ENCODE measurements at places on chromosomes 1 and 21. TPM values are rescaled to one million over a fixed set of nuclear protein-coding genes. Genes with fewer than 3 reads are reported as not detected.

GRCh38 chr1:26923711-26924110 lies 2.2 kb downstream of the NUDC start:
- H3K27ac ChIP-seq, result no peak overlapping the region
- H3K4me1 ChIP-seq, result peaks cover 16% of the 10 kb centered on the region
- H3K36me3 ChIP-seq, result no peaks in the 10 kb centered on the region
- H3K27me3 ChIP-seq, result no peaks in the 10 kb centered on the region

DNA sequence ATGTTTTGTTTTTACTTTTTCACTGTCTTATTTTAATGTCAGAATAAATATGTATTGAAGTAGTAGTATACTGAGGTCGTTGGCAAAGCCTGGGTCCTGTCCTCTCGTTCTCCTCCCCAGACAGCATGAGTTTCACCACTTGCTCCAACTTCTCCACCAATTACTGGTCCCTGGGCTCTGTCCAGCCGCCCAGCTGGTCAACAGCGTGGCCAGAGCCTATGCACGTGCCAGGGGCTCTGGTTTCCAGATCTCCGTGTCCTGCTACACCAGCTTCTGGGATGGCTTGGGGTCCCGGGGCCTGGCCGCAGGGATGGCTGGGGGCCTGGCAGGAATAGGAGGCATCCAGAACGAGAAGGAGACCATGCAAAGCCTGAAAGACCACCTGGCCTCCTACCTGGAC lies 19.3 kb downstream of the PTPN14 start:
- no peak for DNase-seq
- H3K27ac ChIP-seq, result no peak overlapping the region
- no peak overlapping the region for H3K4me3 ChIP-seq
- H3K4me1 ChIP-seq, result no peaks in the 10 kb centered on the region

- no peaks in the 10 kb centered on the region for H3K4me1 ChIP-seq
- no peak overlapping the region for H3K4me3 ChIP-seq
- H3K36me3 ChIP-seq, result no peaks in the 10 kb centered on the region
- no peak for DNase-seq
Observed at GRCh38 chr21:41048145-41048544, 119.8 kb upstream of the BACE2 start.

DNA sequence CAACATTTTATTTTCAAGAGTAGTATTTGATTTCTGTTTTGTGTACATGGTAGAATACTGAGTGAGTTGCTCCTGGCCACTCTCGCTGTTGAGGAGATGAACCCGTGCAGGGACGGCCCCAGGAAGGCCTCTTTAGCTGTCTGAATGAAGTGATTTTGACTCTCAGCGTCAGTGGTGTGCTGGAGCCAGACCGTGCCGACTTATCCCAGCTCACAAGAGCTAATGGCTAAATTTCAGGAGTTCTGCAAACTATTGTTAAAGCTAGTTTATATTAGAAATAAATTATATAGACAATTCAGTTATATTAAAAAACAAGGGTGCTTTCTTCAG lies 111.2 kb upstream of the KIF26B start:
- H3K4me1 ChIP-seq, result no peaks in the 10 kb centered on the region
- H3K4me3 ChIP-seq, result no peak overlapping the region
- no peak overlapping the region for H3K27ac ChIP-seq
- no peaks in the 10 kb centered on the region for H3K27me3 ChIP-seq
- no peaks in the 10 kb centered on the region for H3K36me3 ChIP-seq

DNA sequence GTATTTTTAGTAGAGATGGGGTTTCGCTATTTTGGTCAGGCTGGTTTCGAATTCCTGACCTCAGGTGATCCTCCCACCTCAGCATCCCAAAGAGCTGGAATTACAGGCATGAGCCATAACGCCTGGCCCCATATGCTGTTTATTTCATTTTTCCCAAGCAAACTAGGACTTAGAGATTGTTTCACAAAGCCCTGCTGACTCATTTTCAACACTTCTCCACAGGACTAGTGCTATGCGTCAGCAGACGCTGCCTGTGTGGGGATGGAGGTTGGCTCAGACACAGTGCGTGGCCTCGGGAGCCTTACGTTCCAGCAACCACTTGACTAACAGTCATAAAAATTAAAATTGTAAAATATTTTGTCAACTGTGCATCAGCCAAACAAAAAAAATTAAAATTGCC lies 22.7 kb downstream of the PKNOX1 start:
- no peaks in the 10 kb centered on the region for H3K27me3 ChIP-seq
- no peak overlapping the region for H3K4me3 ChIP-seq
- H3K4me1 ChIP-seq, result no peaks in the 10 kb centered on the region
- no peaks in the 10 kb centered on the region for H3K36me3 ChIP-seq
- H3K27ac ChIP-seq, result no peak overlapping the region

DNA sequence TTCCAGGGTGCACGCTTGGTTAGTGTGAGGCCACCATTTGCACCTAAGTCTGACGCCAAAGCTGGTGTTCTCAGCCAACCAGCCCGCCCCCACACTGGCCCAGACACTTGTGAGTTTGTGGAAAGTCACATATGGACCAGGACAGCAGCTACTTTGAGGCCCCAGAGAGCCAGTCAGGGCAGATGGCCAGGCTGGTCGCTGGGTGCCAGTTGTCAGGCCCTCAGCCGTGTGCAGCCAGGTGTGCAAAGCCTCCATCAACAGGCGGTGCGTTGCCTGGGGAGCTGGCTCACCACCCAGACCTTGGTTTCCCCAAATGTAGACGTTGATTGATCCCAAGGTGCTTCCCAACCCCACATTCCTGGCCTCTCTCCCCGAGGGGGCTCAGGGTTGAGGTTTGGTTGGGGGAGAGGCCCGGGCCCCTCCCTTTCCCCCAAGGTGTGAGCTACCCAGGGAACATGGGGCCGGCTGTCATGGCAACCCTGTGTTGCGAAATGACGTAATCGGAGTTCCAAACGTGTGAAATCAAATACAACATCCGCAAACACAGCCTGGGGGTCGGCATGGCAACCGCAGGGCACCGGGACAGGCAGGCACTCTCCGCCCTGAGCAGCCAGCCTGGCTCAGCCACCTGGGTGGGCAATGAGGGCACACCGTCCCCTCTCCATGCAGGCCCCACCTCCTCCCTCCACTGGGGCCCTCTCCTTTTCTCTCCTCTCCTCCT lies 42.2 kb upstream of the WNT4 start:
- no peaks in the 10 kb centered on the region for H3K4me1 ChIP-seq
- no peak overlapping the region for H3K27ac ChIP-seq
- H3K4me3 ChIP-seq, result no peak overlapping the region

GRCh38 chr1:230327892-230328284 lies 98.2 kb downstream of the PGBD5 start:
- H3K4me1 ChIP-seq, result no peaks in the 10 kb centered on the region
- no peak overlapping the region for H3K27ac ChIP-seq
- H3K36me3 ChIP-seq, result no peaks in the 10 kb centered on the region
- no peaks in the 10 kb centered on the region for H3K27me3 ChIP-seq
- no peak overlapping the region for H3K4me3 ChIP-seq

GRCh38 chr1:202288177-202288576 lies 53.6 kb downstream of the UBE2T start:
- H3K36me3 ChIP-seq, result no peaks in the 10 kb centered on the region
- no peak overlapping the region for H3K27ac ChIP-seq
- no peak overlapping the region for H3K4me3 ChIP-seq
- no peaks in the 10 kb centered on the region for H3K27me3 ChIP-seq
- H3K4me1 ChIP-seq, result no peaks in the 10 kb centered on the region
- DNase-seq, result no peak

GRCh38 chr1:157183870-157184269 lies 45.7 kb upstream of the ETV3 start:
- H3K4me1 ChIP-seq, result no peaks in the 10 kb centered on the region
- H3K4me3 ChIP-seq, result no peak overlapping the region
- DNase-seq, result no peak
- H3K27ac ChIP-seq, result no peak overlapping the region
- H3K36me3 ChIP-seq, result no peaks in the 10 kb centered on the region

DNA sequence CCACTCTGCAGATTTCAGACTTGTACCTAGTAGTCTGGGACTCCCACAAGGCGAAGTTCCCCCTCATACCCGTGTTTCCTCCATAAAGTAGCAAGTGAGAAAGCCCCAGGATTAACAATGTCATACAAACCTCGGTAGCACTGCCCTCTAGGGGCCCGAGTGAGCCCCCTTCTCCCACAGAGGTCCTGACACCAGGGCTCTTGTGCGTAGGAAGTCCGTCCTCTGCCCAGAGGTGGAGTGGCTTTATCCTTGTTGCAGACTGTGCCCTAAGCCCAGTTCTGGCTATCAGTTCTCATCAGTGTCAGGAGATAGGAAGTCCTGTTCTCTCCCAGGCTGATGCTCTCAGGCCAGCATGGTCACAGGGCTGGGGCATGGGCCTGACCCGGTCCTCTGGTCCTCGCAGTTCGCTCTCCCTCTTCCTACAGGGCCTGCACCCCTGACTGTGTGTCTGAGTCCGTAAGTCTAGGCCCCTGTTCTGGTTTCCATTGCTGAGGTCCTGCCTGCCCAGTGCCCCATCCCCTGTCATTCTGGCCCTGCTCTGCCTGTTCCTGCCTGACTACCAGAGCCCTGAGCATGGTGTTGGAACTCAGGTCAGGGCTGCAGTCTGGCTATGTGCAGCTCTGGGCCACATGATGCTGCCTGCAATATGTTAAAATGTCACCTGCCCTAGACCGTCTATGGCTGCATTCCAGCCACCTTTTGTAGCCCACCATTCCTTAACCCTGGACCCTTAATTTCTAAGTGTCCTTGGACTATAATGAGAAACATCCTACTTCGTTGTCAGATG lies 285.6 kb downstream of the ASTN1 start:
- H3K4me1 ChIP-seq, result no peaks in the 10 kb centered on the region
- no peak overlapping the region for H3K4me3 ChIP-seq
- H3K36me3 ChIP-seq, result no peaks in the 10 kb centered on the region
- DNase-seq, result no peak

DNA sequence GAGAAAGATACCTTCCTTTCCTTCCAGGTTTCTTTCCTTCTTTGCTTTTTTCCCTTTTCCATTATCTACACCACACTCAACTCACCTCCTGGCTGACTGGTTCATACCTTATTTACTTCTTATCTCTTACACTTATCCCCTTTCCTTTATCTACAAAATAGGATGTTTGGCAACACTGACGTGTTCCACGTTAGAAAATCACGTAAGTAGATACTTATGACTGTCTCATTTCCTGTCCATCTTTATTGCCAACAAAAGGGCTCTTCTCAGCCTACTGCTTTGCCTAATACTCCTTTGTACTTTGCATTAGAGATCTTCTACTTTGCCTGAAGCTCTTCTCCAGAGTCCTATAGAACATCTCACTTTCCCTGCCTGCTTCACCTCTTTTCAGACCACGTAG lies 25.1 kb downstream of the SYNJ1 start:
- no peak for DNase-seq
- H3K27me3 ChIP-seq, result no peaks in the 10 kb centered on the region
- H3K27ac ChIP-seq, result no peak overlapping the region
- H3K4me1 ChIP-seq, result no peaks in the 10 kb centered on the region

GRCh38 chr21:34039678-34040382 lies 33.5 kb upstream of the MRPS6 start:
- H3K36me3 ChIP-seq, result no peaks in the 10 kb centered on the region
- DNase-seq, result no peak
- H3K27ac ChIP-seq, result no peak overlapping the region

Gene TMEM269
- 0.59 TPM for total RNA-seq

Gene ZMPSTE24
- 48.3 TPM for total RNA-seq

Gene APOBEC4
- total RNA-seq, result not detected

Gene KCND3
- total RNA-seq, result 5.9 TPM

Data from breast epithelium (tissue), 4 donors.